ENCODE measurements at places on chromosomes 5 and 9.
A peak's percentile ranks its signal among the peaks of the same experiment; 100 is the strongest.

GRCh38 chr5:93642526-93642925 is 59.5 kb downstream of the NR2F1 start:
- DNase-seq = no peak

- DNase-seq = no peak
These were observed 418.9 kb downstream of the ARHGEF28 start for GRCh38 chr5:74044936-74045335.

- DNase-seq = peak; percentile 19
These were observed 15.5 kb upstream of the HSD17B3 start for GRCh38 chr9:96317335-96317980.

DNA sequence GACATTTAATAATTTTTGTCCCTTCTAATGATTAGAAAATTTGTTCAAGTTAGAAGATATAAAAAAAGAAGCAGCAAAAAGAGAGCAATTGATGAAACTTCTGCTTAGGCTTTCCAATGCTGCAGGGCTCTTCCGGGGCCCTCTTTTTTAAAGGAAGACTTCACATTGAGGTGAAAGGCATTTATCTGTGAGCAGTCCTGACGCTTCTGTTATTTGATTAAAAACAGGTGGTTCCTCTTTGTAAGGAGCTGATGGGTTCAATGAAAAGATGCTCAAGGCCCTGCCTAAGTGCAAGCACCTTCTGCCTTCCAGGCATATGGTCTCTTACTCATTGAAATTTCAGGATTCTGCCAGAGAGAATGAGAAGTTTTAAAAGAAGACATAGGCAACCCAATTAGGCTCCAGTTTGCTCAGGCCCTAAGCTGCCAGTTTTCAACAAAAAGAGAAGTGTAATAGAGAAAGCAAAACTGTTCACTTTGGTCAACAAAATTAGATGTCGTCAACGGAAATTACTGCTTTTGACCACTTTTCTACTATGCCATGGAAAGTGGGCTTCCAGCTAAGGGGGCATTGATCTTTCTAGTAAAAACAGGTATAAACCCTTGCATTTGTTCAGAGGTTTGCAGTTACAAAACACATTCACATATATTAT is 100.2 kb downstream of the INSYN2B start:
- DNase-seq = no peak

DNA sequence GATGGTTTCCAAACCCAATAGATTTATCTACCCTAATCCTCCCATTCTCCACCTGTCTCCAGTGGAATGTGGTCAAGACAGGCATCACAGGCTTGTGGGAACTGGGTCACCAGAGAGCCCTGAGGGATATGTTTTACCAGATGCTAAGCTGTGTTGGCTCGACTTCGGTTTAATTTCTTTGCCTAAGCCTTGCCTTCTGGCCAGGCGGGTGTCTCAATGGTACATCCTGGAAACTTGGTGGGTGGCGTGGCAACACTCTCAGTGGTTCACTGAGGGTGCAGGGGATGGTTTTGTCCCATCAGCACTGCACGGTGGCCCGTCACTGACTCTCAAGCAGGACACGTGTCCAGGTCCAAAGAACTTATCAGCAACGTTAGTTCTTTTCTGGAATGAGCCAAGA is 192.2 kb downstream of the TENT4A start:
- no peak for DNase-seq

DNA sequence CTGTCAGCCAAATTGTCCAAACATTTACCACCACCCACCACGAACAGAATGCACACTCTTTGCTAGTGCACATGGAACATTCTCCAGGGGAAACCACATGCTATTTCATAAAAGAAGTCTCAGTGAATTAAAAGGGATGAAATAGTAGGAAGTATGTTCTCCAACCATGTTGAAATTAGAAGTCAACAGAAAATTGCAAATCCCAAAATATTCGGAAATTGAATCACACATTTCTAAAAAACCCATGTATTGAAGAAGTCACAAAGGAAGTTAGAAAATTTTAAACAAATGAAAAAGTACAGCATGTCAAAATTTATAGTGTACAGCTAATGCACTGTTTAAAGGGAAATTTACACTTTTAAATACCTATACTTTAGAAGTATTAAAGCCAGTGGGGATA is 50.8 kb downstream of the TGFBR1 start:
- no peak for DNase-seq

DNA sequence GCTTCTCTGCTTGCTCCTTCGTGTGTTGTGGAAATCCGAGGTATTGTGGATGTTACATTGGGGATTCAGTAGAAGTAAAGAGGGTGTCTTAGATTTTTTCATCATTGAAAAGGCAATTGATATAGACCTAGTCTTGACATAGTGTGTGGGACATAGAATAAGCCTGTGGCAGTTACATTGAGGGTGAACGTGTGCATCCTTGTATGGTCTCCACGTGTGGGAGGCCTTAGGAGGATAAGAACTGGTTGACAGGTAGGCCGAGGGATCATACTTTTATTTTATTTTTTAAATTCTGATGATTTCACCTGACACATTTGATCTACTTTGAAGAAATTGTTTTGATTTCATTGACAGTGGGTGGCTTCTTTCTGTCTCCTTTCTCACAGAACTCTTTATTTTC is 17.0 kb upstream of the FAM120AOS start:
- DNase-seq = no peak

DNA sequence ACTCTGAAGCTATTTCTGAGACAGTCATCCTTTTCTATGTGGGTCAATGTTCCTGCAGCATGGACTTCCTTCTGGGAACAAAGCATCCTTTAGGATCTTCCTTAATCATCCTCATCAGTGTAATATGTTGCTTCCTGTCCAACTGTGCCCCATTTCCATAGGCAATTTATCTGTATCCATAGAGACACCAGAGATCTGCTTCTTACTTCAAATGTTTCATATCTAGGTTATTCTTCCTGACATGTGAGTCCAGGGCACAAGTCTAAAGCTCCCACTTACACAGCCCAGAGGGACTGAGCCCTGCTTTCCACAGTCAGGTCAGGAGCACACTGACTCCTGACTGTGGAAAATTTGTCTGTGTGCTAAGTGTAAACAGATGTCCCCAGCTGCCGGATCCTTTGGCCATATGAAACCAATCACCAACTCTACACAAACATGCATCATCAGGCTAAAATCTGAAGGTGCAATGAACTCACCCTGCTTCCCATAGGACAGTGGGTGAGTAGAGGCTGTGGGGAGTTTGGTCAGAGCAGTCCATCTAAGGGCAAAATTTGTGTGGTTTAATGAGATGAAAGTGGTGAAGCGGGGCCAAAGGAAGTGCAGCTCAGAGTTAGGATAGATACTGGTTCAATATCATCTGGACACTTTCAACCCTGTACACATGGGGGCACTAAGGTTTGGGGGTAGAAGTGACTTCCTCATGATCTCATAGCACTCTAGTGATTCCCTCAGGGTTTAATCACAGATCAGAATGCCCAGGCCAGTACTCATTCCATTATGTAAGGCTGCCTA is 85.2 kb upstream of the TNC start:
- DNase-seq = peak; percentile 90

- no peak for DNase-seq
These were observed 12.5 kb downstream of the ECM2 start for GRCh38 chr9:92522983-92523970.

DNA sequence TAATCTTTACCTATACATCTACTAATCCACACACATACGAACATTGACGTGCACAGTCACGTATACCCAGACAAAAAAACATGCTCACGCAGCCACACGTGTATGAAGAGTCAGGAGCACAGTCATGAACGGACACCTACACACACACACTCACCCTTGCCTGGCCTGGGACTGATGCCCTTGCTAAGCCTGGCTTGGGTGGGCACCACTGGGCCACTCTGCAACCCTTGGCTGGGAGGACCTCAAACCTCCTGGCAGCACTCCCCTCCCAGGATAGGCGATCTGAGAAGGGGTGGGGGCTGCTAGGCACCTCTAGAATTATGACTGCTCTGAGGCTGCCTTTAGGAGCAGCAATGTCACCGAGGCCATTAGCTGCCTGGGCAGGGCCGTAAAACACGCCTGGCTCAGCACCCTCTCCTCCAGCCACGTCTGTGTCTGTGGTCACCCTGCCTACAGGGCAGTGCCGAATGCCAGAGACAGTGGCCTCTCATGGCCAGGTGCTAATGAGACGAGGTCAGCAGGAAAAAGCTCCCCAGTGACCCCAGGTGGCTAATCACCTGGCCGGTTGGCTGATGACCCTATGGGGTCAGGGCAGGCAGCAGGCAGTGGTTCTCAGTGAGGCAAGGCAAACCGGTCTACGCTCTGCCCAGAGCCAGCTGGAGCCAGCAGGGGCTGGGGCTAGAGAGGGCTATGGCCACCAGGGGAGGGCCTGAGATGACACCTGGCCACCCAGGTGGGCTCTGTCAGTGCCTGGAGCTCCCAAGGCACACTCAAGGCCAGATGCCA is 33.7 kb upstream of the MVB12B start:
- DNase-seq = no peak

GRCh38 chr5:17277907-17278306 is 60.5 kb downstream of the BASP1 start:
- DNase-seq = no peak

- no peak for DNase-seq
These were observed 58.6 kb downstream of the PUM3 start for GRCh38 chr9:2785060-2785950.

DNA sequence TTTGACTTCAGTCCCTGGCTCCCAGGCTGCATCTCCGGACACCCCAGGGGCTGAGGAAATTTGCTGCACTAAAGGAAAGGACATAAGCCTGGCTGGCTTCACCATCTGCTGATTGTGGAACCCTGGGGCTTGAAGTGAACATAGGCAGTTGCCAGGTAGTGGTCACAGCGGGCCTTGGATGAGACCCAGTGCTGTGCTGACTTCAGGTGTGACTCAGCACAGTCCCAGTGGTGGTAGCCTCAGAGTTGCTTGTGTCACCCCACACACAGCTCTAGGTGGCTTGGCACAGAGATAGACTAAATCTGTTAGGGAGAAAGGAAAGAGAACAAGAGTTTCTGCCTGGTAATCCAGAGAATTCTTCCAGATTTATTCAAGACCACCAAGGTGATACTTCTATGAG is 36.1 kb upstream of the RUSC2 start:
- no peak for DNase-seq

DNA sequence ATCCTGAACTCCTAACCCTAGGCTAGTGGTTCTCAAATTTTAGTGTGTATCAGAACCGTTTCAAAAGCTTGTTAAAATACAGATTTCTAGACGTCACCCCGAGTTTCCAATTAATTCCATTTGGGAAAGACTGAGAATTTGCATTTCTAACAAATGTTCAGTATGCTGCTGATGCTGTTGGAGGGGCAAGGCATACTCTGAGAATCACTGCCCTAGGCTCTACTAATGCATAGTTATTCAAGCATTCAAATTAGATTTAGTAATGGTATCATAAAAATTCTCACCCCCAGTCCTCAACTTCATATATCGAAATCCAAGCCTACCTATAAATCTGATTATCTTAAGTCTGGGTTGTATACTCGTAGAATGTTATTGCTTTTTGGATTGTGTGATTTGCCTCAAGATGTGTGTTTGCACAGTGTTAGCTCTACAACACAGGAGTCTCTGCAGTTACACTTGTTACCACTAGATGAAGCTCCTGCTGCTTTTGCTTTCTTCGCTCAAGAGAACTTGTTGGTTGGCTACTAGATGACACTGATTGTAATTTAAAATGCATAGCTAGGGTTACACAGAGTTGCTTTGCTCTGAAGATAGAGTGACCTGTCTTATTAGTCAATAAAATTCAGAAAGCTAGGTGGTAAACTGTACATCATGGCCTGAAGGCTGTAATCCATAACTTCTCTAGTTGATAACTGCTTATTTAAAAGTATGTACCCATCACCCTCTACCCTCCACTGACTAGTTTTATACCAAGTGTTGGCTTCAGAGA is 7.5 kb upstream of the ERAP2 start:
- peak; percentile 42 for DNase-seq

DNA sequence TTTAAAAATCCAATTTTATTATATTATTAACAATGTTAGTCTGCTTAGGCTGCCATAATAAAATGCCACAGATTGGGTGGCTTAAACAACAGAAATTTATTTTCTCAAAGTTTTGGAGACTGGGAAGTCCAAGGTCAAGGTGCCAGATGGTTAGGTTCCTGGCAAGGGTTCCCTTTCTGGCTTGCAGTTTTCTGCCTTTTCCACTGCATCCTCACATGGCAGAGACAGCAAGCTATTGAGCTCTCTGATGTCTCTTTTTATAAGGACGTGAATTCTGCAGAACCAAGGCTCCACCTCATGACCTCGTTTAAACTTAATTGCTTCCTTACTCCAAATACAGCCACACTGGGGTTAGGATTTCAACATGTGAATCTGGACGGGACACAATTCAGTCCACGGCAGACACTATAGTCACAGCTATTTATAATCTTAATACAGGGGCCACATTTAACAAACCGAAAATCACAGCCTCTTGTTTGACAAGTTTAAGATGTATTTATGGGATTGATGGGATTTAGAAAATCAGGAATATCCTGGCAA is 174.9 kb upstream of the PUM3 start:
- no peak for DNase-seq
